Thoracic aorta (tissue), 2 donors: ENCODE measurements at places on chromosomes 4 and X. TPM values are rescaled to one million over a fixed set of nuclear protein-coding genes. Genes with fewer than 3 reads are reported as not detected.

Gene NXF2B
- total RNA-seq, result not detected

Gene TAF7L
- not detected for total RNA-seq

DNA sequence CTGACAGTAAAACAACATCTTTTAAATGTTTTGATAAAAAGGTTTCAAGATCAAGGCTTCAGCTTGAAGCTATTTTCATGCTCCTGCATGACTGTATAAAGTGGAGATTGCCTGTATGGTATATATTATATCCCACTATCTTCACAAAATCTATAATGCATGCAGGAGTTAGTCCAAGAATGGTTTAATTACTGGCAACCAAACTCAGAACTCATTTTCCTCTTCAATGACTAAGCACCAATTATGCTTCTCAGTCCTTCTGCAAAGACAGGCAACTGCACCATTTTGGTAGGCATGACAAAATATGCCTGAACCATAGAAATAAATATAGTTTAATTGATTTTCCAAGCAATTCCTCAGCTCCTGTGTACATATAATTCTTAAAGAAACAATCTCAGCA, 54.5 kb downstream of the NPY5R start:
- no peak overlapping the region for H3K4me3 ChIP-seq

- no peak overlapping the region for H3K4me3 ChIP-seq
- peaks cover 7% of the 10 kb centered on the region for H3K36me3 ChIP-seq
- peak overlapping the region; percentile 4 for H3K27ac ChIP-seq
- H3K27me3 ChIP-seq, result no peaks in the 10 kb centered on the region
- no peak for DNase-seq
Measured at GRCh38 chr4:185608185-185608584, 72.9 kb upstream of the PDLIM3 start.

GRCh38 chrX:120736989-120737388, 107.1 kb upstream of the C1GALT1C1 start:
- no peak overlapping the region for H3K4me3 ChIP-seq
- no peaks in the 10 kb centered on the region for H3K36me3 ChIP-seq
- no peaks in the 10 kb centered on the region for H3K4me1 ChIP-seq

- H3K4me3 ChIP-seq, result no peak overlapping the region
- no peaks in the 10 kb centered on the region for H3K4me1 ChIP-seq
- H3K36me3 ChIP-seq, result no peaks in the 10 kb centered on the region
- H3K27me3 ChIP-seq, result no peaks in the 10 kb centered on the region
Measured at GRCh38 chr4:37388681-37389365, 144.3 kb downstream of the NWD2 start.

DNA sequence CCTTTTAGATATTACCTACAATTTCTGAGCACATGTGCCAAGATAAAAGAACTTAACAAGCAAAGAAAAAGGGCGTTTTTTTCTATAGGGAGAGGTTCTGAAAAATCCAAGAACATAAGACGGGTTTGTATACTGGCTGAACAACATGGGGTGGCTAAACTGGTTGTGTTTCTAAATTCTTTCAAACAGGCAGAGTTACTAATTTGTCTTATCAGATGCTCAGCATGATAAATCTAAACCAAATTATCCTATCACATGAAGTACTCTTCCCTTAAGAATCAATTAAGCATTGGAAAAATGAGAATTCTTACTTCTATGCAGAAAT, 45.4 kb upstream of the PGM2 start:
- no peaks in the 10 kb centered on the region for H3K4me1 ChIP-seq
- H3K4me3 ChIP-seq, result no peak overlapping the region
- no peak for DNase-seq
